Glutamatergic neuron (in vitro differentiated cells): ENCODE measurements at places on chromosomes 3 and 15. TPM values are rescaled to one million over a fixed set of nuclear protein-coding genes. Genes with fewer than 3 reads are reported as not detected.

P2RY14 gene
- total RNA-seq, result not detected

DNA sequence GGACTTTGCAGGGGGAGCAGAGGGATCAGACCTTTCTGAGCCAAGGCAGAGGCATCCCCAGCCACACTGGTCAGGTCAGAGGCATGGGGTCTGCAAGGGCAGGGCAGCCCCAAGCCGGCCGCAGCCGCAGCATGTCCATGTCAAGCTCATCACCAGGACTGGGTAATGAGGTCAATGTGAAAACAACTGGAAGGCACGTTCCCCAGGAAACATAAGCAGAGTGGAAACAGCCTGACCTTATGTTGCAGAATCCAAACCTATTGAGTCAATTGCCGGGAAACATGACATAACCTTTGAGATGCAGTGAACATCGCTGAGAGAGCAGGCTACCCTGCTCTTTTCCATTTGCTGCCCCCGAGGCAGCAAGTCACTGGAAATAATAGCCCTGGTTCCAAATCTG is 315.1 kb upstream of the IGF1R start:
- no peaks in the 10 kb centered on the region for H3K4me1 ChIP-seq
- no peaks in the 10 kb centered on the region for H3K36me3 ChIP-seq
- no peaks in the 10 kb centered on the region for H3K27me3 ChIP-seq
- H3K4me3 ChIP-seq, result no peak overlapping the region

DNA sequence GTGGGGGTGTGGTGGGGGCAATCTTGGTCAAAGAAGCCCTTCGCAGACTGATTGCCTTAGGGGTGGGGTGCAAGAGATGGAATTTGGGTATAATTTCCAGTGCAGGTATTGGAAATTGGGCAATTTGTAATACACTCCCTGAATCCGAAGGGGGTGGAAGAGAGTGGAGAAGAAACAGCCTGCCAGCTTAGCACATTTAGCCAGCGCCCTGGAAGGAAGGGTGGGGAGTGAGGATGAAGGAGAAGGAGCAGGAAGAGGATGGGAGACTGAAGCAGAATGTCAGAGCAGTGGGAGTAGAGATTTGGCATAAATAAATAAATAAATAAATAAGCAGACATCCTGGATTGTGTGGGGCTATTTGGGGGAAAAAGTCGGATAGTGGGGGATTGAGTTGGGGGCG is 1.6 kb downstream of the GAP43 start:
- H3K27ac ChIP-seq, result peak overlapping the region; percentile 99
- DNase-seq, result peak; percentile 19
- H3K4me3 ChIP-seq, result no peak overlapping the region

DNA sequence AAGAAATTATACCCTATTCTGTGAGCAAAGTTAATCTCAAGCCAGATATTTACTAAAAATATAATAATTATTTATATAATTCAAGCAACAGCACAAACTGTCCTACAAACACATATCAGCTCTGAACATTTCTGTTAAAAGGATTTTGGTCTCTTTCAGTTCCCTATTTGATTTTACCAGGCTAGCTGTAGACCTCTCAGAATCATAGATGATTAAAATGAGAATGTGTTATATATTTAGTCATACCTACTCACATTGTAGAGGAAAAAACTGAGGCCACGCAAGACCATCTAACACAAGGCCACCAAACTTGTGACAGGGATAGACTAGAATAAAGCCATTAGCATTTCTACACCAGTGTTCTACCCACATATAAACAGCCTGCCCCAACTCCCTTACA is 28.5 kb downstream of the ACKR4 start:
- no peak overlapping the region for H3K4me3 ChIP-seq
- H3K4me1 ChIP-seq, result no peaks in the 10 kb centered on the region
- no peaks in the 10 kb centered on the region for H3K27me3 ChIP-seq
- H3K36me3 ChIP-seq, result no peaks in the 10 kb centered on the region
- H3K27ac ChIP-seq, result no peak overlapping the region

DNA sequence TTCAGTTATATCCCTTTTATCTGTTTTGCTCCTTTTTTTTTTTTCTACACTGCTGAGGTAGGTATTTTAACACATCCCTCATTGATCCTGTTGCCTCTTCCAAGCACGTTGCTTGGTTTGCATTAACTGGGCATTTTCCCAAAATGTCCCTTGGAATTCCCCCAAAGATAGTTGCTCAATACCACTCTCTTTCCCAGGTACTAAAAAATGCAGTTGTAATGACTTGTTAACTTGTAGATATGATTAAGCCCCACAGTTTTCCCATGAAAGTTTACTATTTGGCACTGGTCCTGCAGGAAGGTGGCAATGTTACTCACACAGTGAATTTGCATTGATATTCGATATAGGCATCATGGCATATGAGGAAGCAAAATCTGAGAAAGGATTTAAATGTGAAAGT is 67.1 kb downstream of the GRM7 start:
- H3K27ac ChIP-seq, result no peak overlapping the region
- no peak for DNase-seq
- H3K36me3 ChIP-seq, result no peaks in the 10 kb centered on the region
- no peaks in the 10 kb centered on the region for H3K4me1 ChIP-seq

DNA sequence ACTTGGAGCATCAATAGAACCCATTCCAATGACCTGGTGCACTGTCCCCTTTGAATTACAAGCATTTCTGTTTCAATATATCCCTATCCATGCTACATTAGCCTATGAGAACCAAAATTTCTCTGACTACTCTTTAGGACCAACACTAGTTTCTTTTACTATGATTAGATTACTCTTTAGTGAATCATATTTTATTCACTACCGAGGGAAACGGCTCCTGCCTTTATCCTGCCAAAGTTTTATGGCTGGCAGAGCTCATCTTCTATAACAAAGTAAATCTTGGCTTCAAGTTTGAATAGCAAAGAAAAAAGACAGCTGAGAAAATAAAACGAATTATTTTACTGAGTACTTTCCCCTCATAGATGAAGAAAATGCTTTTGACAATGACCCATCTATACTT is 120.9 kb downstream of the SLC9A9 start:
- H3K36me3 ChIP-seq, result peaks cover 13% of the 10 kb centered on the region
- no peak for DNase-seq
- H3K4me3 ChIP-seq, result no peak overlapping the region
- peaks cover 8% of the 10 kb centered on the region for H3K4me1 ChIP-seq
- H3K27me3 ChIP-seq, result peaks cover 2% of the 10 kb centered on the region

GRCh38 chr3:58804914-58805313 is 138.3 kb upstream of the FAM3D start:
- no peak overlapping the region for H3K4me3 ChIP-seq
- no peaks in the 10 kb centered on the region for H3K27me3 ChIP-seq
- H3K36me3 ChIP-seq, result peaks cover 6% of the 10 kb centered on the region
- H3K4me1 ChIP-seq, result peaks cover 7% of the 10 kb centered on the region
- no peak for DNase-seq

DNA sequence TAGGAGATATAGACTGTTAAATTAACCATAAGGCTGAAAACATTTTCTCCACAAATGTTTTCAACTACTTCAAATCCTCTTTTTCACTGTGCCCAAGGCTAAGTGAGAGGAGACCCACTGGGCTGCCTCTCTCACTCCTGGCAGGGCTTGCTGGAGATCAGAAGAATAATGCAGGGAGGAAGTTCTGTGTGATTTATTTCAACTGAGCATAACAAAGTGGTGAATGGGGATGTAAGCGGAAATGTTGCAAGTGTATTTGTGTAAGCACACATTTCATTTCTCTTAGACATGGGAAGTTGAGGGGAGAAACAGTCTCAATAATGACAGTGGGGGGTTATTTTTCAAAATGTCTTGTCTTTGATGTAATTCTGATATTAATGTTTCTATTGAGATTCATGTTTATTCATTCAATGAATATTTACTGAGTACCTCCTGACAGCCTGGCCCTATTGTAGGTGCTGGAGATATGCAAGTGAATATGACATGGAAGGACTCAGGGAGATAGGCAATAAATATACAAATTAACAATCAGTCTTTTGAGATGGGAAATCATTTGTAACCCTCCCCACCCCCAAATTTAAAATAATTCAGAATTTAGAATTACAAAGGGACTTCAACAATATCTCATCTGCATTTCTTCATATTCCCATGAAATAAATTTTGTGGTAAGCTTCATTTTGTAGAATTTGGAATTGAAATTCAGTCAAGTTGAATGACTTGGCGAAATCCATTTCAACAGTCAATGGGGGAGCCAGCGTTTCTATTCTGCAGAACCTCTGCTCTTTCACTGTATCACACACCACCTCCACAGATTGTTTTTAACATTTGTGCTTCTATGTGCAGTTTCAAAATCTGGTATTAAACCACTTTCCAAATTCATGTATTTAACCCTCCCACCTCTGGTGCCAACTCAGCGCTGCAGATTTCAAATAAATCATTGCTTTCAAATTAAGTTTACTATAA is 247.2 kb downstream of the SLC9A9 start:
- H3K27me3 ChIP-seq, result peaks cover 6% of the 10 kb centered on the region
- H3K36me3 ChIP-seq, result no peaks in the 10 kb centered on the region
- H3K4me1 ChIP-seq, result peaks cover 4% of the 10 kb centered on the region
- no peak overlapping the region for H3K27ac ChIP-seq
- no peak for DNase-seq
- H3K4me3 ChIP-seq, result no peak overlapping the region

GRCh38 chr15:79185199-79185598 is 94.6 kb upstream of the RASGRF1 start:
- H3K36me3 ChIP-seq, result no peaks in the 10 kb centered on the region
- peaks cover 6% of the 10 kb centered on the region for H3K27me3 ChIP-seq
- H3K4me1 ChIP-seq, result peaks cover 19% of the 10 kb centered on the region
- H3K27ac ChIP-seq, result no peak overlapping the region

GRCh38 chr15:49387471-49387870 is 35.6 kb upstream of the FGF7 start:
- no peaks in the 10 kb centered on the region for H3K27me3 ChIP-seq
- DNase-seq, result no peak
- H3K27ac ChIP-seq, result no peak overlapping the region

B3GNT5 gene
- 2.9 TPM for total RNA-seq

EBLN2 gene
- 5.7 TPM for total RNA-seq

- peak within 1 kb of the TSS; percentile 41 for H3K27ac ChIP-seq
- no peak for DNase-seq
- H3K27me3 ChIP-seq, result no peaks in the 10 kb centered on the region
- H3K36me3 ChIP-seq, result no peaks in the 10 kb centered on the region
- H3K4me1 ChIP-seq, result peaks cover 15% of the 10 kb centered on the region
Observed at GRCh38 chr3:195583831-195584542, at the start of gene APOD. APOD (minus strand) TSS chr3:195583940; CDS start chr3:195579461, 4,479 bp downstream.

GRCh38 chr3:52774901-52775864 is 2.2 kb upstream of the ITIH1 start:
- H3K27ac ChIP-seq, result no peak overlapping the region
- H3K36me3 ChIP-seq, result no peaks in the 10 kb centered on the region
- H3K4me3 ChIP-seq, result no peak overlapping the region
- DNase-seq, result no peak
- peaks cover 10% of the 10 kb centered on the region for H3K27me3 ChIP-seq
- H3K4me1 ChIP-seq, result peaks cover 7% of the 10 kb centered on the region

ATP13A4 gene
- 0.93 TPM for total RNA-seq

DNA sequence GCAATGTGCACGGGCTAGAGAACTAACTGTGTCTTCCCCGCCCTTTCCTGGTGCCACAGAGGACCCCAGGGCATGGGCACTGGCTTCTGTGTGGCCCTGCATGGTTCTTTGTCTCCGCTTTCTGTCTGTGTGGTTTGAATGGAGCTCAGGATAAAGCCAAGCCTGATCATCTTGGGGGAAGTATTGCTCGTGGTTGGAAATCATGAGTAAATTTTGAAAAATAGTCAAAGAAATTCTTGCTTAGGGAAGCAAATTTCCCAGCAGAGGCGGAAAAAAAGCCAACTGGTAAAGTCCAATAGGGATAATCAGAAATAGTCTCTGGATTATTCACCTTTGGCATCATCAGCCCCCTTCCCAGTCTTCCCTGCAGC is 55.4 kb downstream of the MAGEF1 start:
- H3K36me3 ChIP-seq, result peaks cover 12% of the 10 kb centered on the region
- no peak for DNase-seq
- peaks cover 4% of the 10 kb centered on the region for H3K27me3 ChIP-seq
- peaks cover 14% of the 10 kb centered on the region for H3K4me1 ChIP-seq
- no peak overlapping the region for H3K27ac ChIP-seq
- no peak overlapping the region for H3K4me3 ChIP-seq

DNA sequence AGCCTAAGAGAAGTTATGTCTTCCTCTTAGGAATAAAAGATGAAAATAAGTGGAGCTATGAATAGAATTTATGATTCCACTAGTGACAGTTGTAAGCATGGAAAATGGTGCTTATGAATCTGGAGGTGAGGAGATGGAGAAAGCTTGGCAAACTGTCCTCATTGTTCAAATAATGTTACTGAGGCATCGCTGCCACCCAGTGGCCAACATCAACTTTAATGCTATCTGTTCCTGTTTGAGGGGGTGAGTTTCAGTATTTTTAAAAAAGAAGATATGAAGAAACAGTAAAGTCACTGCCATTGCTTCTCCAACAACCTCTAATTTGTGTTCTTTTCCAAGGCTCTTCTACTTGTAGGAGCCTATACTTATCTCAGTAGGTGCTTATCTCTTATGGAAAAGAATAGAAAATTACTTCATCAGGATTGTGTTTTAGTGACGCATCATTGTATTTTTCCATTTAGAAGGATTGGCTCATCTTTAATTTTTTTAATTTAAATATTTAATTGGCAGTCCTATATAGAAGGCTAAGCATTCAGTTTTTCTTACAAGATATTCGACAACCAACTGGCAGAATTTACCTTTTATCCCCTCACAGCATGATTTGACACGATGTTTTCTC is 260.4 kb upstream of the P2RY1 start:
- no peaks in the 10 kb centered on the region for H3K36me3 ChIP-seq
- no peak overlapping the region for H3K4me3 ChIP-seq
- H3K27me3 ChIP-seq, result no peaks in the 10 kb centered on the region
- peak; percentile 34 for DNase-seq
- H3K4me1 ChIP-seq, result no peaks in the 10 kb centered on the region
- H3K27ac ChIP-seq, result no peak overlapping the region

HAPLN3 gene
- total RNA-seq, result 0.27 TPM

- H3K27ac ChIP-seq, result peak overlapping the region; percentile 15
- peaks cover 2% of the 10 kb centered on the region for H3K27me3 ChIP-seq
- peaks cover 18% of the 10 kb centered on the region for H3K4me1 ChIP-seq
- no peak overlapping the region for H3K4me3 ChIP-seq
- DNase-seq, result no peak
- H3K36me3 ChIP-seq, result no peaks in the 10 kb centered on the region
Observed at GRCh38 chr15:57059026-57059660, 140.7 kb downstream of the TCF12 start.

CCR8 gene
- not detected for total RNA-seq
